ENCODE measurements at places on chromosomes 7 and 10. TPM values are rescaled to one million over a fixed set of nuclear protein-coding genes. Genes with fewer than 3 reads are reported as not detected.
A peak's percentile ranks its signal among the peaks of the same experiment; 100 is the strongest.

- H3K4me1 ChIP-seq: no peaks in the 10 kb centered on the region
- H3K36me3 ChIP-seq: no peaks in the 10 kb centered on the region
- H3K27ac ChIP-seq: no peak overlapping the region
- no peaks in the 10 kb centered on the region for H3K27me3 ChIP-seq
- no peak for DNase-seq
Observed at GRCh38 chr10:52756295-52756694, 16.3 kb downstream of the MBL2 start.

- no peaks in the 10 kb centered on the region for H3K27me3 ChIP-seq
- no peak for DNase-seq
- H3K27ac ChIP-seq: no peak overlapping the region
- peaks cover 3% of the 10 kb centered on the region for H3K4me1 ChIP-seq
- no peaks in the 10 kb centered on the region for H3K36me3 ChIP-seq
Observed at GRCh38 chr7:50448823-50449222, 1.3 kb downstream of the FIGNL1 start.

DNA sequence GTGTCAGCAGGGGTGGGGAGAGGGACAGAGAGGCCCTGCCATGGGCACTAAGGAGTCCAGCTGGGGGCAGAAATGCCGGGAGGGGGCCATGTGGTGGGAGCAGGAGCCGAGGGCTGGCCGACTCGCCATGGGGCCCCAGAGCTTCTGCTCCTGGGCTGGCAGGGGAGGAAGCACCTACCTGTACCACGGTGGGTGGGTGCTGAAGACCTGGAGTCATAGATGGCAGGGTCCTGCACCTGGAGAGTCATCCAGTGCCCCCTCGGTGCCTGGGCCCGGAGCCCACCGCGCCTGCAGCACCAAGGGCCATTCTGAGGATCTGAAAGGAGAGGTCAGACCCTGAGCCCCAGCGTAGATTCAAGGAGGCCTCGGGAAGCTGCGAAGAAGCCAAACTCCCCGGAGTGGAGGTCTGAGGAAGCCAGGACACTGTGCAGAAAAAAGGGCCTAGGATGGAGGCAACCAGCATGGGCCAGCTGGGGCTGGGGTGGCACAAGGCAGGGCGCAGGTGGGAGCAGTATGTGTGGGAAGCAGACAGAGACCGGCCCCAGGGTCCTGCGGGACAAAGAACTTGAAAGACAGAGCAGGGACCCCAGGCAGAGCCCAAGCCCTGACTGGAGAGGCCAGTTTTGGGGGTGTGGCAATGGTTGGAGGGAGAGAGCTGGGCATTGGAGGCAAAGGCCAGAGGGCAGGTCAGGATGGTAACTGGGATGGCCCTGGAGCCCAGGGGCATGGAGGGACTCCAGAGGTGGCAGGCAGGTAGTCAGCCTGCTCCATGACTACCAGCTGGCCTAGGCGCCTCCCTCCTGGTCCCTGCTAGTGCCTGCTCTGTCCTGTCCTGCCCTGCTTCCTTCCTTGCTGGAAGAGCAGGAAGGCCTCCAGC is 26.7 kb upstream of the SMARCD3 start:
- H3K4me1 ChIP-seq: peaks cover 15% of the 10 kb centered on the region
- DNase-seq: no peak
- peaks cover 23% of the 10 kb centered on the region for H3K27me3 ChIP-seq
- H3K36me3 ChIP-seq: no peaks in the 10 kb centered on the region
- no peak overlapping the region for H3K4me3 ChIP-seq
- no peak overlapping the region for H3K27ac ChIP-seq

DNA sequence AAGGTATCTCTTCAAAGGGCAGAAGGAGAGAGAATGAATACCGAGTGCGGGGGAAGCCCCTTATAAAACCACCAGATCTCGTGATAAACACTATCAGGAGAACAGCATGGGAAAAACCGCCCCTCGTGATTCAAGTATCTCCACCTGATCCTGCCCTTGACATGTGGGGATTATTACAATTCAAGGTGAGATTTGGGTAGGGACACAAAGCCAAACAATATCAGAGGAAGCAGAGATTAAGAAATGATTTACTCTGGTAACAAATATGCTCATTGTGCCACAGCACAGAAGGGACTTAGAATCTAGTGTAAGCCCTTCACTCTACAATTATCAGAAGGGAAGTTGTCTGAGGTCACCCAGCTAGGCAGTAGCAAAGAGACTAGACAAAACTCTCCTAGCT is 40.1 kb upstream of the ZNRF2 start:
- H3K4me1 ChIP-seq: no peaks in the 10 kb centered on the region
- no peak overlapping the region for H3K4me3 ChIP-seq
- H3K27me3 ChIP-seq: no peaks in the 10 kb centered on the region
- H3K27ac ChIP-seq: no peak overlapping the region
- no peak for DNase-seq
- H3K36me3 ChIP-seq: no peaks in the 10 kb centered on the region

- H3K4me3 ChIP-seq: no peak overlapping the region
- no peaks in the 10 kb centered on the region for H3K27me3 ChIP-seq
- H3K36me3 ChIP-seq: peaks cover 19% of the 10 kb centered on the region
- no peak overlapping the region for H3K27ac ChIP-seq
Observed at GRCh38 chr10:49526619-49527018, 12.3 kb downstream of the ERCC6 start.

DNA sequence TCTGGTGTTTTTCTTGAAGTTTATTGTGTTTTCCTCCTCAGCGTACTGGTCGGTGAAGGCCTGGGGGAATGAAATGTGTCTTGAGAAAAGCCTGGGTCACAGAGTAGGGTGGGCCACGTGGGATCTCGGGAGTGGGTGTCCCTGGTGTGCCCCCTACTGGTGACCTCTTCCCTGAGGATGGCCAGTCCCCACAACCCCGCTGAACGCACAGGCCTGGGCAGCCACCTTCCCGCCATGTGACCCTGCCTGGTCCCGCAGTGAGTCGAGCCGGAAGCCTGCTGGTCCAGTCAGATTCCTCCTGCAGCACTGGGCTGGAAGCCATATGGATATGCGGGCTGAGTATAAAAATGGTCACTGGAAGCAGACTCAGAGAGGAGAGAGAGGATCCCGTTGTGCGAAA is 52.9 kb upstream of the GNA12 start:
- no peak for DNase-seq
- no peaks in the 10 kb centered on the region for H3K4me1 ChIP-seq
- H3K4me3 ChIP-seq: no peak overlapping the region
- no peak overlapping the region for H3K27ac ChIP-seq
- H3K36me3 ChIP-seq: no peaks in the 10 kb centered on the region

- H3K4me3 ChIP-seq: no peak overlapping the region
- 0 out of 2 replicates have a peak overlapping the region, but pooled peaks have one; percentile 14 for H3K27ac ChIP-seq
- no peaks in the 10 kb centered on the region for H3K27me3 ChIP-seq
Observed at GRCh38 chr10:107899075-107899474, 734.6 kb upstream of the SORCS1 start.

DNA sequence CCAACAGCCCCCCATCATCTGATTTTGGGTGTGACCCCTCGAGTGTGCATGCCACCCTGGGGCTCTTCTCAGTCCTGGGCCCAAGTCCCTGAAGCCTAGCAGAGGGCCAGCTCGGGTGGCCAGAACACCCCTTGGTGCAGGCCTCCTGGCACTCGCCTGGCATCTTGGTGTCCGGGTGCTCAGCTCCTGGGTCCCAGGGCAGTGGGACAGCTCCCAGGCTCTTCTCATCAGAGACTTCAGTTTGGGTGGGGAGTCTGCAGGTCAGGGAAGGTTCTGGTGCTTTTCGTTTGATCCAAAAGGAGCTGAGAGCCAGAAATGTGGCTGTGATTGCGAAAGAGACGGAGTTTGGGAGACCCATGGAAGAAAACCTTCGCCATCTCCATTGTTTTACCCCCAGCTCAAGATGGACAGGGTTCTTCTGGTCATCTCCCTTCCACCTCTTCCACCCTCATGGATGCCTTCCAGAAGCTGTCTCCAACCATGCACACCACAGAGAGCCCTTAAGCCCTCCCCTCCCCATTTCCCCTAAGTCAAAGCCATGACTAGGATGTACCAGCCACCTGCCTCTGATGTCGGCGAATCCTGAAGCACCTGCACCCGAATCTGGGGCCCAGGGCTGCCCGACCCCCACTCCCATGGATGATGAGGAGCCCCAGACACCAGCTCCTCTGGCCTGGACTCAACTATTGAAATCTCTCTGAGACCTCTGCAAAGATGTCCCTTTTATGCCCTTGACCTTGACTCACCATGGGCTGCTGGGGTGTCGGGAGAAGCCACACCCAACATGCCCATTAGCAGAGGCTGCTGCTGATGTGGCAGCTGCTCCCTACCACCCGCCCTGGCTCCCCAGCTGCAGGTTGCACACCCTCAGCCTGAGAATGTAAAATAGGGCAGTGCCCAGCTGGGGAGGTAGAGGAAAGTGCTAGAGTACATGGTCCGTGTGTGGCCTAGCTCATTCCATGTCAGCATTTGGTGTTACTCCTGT is 55.3 kb downstream of the ADCYAP1R1 start:
- peak; percentile 22 for DNase-seq
- H3K27ac ChIP-seq: no peak overlapping the region
- no peaks in the 10 kb centered on the region for H3K27me3 ChIP-seq
- H3K4me3 ChIP-seq: no peak overlapping the region

IGF2BP3 gene
- total RNA-seq: 190 TPM

TEX47 gene
- not detected for total RNA-seq

PAPSS2 gene
- total RNA-seq: 20.2 TPM

WEE2 gene
- not detected for total RNA-seq
